Hindlimb muscle (tissue), 1 donor: ENCODE measurements at places on chromosomes 3 and 15. TPM values are rescaled to one million over a fixed set of nuclear protein-coding genes. Genes with fewer than 3 reads are reported as not detected.

IQCF5 gene
- polyA plus RNA-seq: not detected

SMCO1 gene
- 1.5 TPM for polyA plus RNA-seq

DNA sequence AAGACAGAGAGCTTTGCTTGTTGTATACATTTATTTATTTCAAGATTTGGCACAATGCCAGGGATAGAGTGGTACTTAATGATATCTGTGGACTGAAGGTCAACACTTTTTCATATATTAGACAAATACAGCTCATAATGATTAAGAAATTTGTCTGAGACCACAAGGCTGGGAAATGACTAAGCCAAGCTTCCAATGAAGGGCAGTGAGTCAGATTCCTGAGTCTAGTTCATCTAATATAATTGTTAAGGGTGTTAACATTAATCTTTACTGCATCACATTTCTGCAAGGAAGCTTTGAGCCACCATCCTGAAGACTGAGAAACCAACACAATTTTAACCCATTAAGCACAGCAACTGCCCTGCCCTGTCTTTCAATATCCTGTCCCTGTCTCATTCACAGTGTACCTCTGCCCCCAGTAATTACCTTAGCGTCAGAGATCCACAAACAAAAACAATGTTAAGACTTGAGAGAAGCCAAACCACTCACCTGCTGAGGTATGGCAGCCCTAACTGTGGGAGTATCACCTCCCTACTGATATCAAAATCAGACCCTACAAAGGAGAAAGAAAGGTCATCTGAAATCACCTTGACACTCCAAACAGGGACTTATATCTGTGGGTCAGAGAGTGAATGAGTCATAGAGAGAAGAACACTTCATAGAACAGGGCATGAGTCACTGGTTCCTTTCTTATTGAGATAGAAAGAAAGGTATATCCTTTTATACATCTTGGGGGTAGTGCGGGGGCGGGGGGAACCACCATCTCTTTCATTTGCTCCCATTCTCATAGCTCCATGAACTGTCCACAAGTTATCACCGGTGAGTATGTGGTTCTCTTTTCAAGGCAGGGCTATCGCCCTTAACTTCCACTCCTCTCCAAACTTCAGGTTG lies 74.7 kb downstream of the MAGI1 start:
- no peak for DNase-seq

GRCh38 chr15:55526559-55527036 lies 18.6 kb upstream of the DNAAF4 start:
- DNase-seq: no peak

DNA sequence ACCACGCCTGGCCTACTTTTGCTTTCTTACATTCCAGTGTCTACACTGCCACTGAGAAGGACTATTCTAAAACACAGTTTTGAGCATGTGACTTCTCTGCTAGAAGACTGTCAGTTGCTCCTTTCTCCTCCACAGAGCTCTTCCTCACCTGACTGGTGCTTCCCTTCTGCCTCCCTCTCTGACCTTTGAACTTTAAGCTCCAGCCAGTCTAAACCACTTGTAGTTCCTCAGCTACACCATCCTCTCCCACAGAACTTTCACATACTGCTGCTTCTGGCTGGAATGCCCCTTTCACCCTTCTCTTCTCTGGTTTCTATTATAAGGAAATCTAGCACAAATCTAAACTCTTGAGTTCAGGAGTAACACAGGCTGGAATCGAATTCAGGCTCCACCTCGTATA lies 9.1 kb downstream of the NCEH1 start:
- no peak for DNase-seq

- DNase-seq: no peak
These were observed 235.3 kb upstream of the MRPL3 start for GRCh38 chr3:131738095-131738494.
